ENCODE measurements at places on chromosomes 7 and 10. TPM values are rescaled to one million over a fixed set of nuclear protein-coding genes. Genes with fewer than 3 reads are reported as not detected.

DNA sequence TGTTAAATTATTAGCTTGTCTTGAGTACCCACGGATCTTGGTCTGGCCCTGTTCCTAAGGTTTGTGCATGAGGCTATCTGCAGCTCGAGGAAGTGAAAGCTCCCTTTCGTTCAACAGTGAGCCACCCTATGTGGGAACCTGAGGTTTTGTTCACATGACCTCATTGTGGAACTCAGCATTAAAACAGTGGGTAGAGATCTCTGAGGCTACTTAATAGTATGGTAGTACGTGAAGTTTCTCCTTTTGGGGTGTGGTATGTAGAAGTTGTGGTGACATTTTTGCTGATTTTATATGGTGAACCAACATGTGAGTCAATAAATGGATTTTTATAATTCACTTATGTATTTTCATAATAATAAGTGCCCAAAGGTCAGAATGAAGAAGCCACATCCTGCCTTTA lies 252.7 kb upstream of the FERD3L start:
- H3K4me1 ChIP-seq, result no peaks in the 10 kb centered on the region
- H3K4me3 ChIP-seq, result no peak overlapping the region
- no peak overlapping the region for H3K27ac ChIP-seq
- H3K36me3 ChIP-seq, result no peaks in the 10 kb centered on the region
- DNase-seq, result no peak

- peaks cover 2% of the 10 kb centered on the region for H3K4me1 ChIP-seq
- no peak overlapping the region for H3K27ac ChIP-seq
- no peak overlapping the region for H3K4me3 ChIP-seq
- H3K27me3 ChIP-seq, result peaks cover 17% of the 10 kb centered on the region
Measured at GRCh38 chr10:93821051-93821772, 63.5 kb downstream of the LGI1 start.

GRCh38 chr10:71743866-71744265 lies 24.3 kb upstream of the C10orf105 start:
- no peaks in the 10 kb centered on the region for H3K36me3 ChIP-seq
- no peaks in the 10 kb centered on the region for H3K27me3 ChIP-seq
- H3K27ac ChIP-seq, result no peak overlapping the region
- no peak for DNase-seq

DNA sequence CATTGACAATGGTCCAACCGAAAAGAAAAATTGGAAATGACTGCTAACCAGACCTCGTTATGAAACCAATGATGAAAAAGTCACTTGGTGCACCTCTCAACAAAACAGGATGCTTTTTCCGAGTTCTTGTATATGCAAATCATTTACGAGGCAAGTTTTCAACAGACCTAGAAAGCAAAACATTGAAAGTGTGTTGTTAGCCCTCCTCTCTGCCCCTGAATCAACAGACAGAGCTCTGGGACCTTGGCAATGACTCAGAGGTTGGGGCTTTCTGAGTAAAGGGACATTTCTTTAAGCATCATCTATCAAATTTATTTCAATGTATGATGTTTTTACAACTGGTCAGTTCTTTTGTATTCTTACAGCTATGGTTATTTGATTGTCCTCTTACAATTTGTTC lies 16.3 kb upstream of the DKK1 start:
- H3K36me3 ChIP-seq, result no peaks in the 10 kb centered on the region
- no peak overlapping the region for H3K27ac ChIP-seq
- H3K4me1 ChIP-seq, result no peaks in the 10 kb centered on the region
- H3K27me3 ChIP-seq, result no peaks in the 10 kb centered on the region
- no peak for DNase-seq

DNA sequence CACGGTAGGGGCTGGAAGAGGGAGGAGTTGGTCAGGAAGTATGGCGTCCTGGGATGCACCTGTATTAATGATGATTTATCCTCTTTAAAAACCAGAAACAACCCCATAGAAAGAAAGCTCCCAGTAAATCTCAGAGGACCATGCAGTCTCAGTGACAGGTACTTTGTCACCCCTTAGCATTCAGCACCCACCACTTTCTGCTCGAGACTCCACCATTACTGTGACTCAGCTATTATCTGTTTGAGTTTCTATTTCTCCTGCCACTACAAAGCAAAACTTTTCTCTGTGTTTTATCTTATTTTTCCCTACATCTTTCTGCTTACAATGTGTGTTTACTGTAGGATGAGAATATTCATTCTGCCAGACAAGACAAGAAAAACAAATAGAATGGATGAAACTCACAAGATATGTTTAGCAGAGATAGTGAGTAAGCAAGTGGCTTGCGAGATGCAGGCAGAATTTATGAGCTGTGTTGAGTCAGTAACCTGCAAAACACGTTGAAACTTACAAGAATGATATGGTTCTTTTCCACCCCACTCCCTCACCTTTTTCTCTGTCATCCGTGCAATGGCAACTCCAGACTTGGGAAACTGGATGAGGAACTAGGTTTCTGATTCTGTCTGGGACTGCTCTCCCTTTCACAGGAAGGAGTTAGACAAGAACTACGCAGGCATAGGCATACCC lies 127.1 kb downstream of the AOAH start:
- no peak for DNase-seq
- H3K36me3 ChIP-seq, result peaks cover 9% of the 10 kb centered on the region
- no peaks in the 10 kb centered on the region for H3K27me3 ChIP-seq
- no peaks in the 10 kb centered on the region for H3K4me1 ChIP-seq
- no peak overlapping the region for H3K27ac ChIP-seq

- no peak overlapping the region for H3K4me3 ChIP-seq
- H3K27ac ChIP-seq, result no peak overlapping the region
- H3K4me1 ChIP-seq, result no peaks in the 10 kb centered on the region
Measured at GRCh38 chr7:67344481-67345193, 348.0 kb downstream of the TYW1 start.

GRCh38 chr10:18404530-18404929 lies 246.9 kb downstream of the NSUN6 start:
- H3K27ac ChIP-seq, result no peak overlapping the region
- H3K4me1 ChIP-seq, result peaks cover 6% of the 10 kb centered on the region
- no peaks in the 10 kb centered on the region for H3K27me3 ChIP-seq
- H3K36me3 ChIP-seq, result no peaks in the 10 kb centered on the region
- no peak for DNase-seq
- H3K4me3 ChIP-seq, result no peak overlapping the region

- peak; percentile 14 for DNase-seq
- no peak overlapping the region for H3K27ac ChIP-seq
- H3K36me3 ChIP-seq, result peaks cover 31% of the 10 kb centered on the region
- H3K4me3 ChIP-seq, result no peak overlapping the region
- no peaks in the 10 kb centered on the region for H3K27me3 ChIP-seq
- H3K4me1 ChIP-seq, result peaks cover 31% of the 10 kb centered on the region
Measured at GRCh38 chr10:128058750-128059134, 67.5 kb downstream of the MKI67 start.

GRCh38 chr10:77163670-77164348 lies 473.8 kb downstream of the KCNMA1 start:
- no peaks in the 10 kb centered on the region for H3K4me1 ChIP-seq
- H3K4me3 ChIP-seq, result no peak overlapping the region
- DNase-seq, result no peak
- H3K36me3 ChIP-seq, result no peaks in the 10 kb centered on the region
- H3K27me3 ChIP-seq, result peaks cover 11% of the 10 kb centered on the region

- no peak for DNase-seq
- H3K4me1 ChIP-seq, result no peaks in the 10 kb centered on the region
- H3K27me3 ChIP-seq, result peaks cover 14% of the 10 kb centered on the region
- H3K36me3 ChIP-seq, result no peaks in the 10 kb centered on the region
- H3K4me3 ChIP-seq, result no peak overlapping the region
- no peak overlapping the region for H3K27ac ChIP-seq
Measured at GRCh38 chr7:100642534-100642907, 1.2 kb upstream of the TFR2 start.

DNA sequence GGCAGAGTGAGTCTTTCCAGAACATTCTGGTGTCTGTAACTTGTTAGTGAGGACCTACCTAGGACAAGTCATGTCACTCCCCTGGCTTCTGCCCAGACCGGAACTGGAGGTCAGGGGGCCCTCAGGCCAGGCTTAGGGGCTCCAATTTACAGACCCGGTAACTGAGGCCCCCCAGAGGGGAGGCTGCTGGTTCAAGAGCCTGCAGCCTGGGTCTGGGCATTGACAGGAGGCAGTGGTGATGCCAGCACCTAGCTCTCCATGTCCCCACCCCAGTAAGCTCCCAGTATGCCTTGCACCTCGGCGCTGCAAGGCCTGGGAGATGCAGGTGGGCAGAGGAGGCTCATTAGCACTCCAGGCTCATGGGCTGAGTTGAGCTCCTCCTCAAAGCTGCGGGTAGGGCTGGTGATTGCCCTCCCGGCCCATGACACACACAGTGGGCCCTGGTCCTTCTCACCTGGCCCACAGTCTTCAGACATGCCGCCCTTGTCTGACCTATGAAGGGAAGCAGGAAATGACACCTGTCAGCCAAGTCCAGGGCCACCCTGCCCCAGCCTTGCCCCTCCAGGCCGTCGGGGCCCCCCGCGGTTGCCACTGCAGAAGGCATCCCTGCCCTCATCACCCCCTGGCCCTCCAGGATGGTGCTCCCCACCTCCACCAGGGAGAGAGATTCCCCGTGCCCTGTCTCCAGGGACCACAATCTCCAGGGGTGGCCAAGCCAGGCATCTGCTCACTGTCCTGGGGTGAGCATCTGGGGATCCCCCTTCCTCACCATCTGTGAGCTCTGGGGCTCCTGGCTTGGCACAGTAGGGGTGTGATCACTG lies 88.3 kb upstream of the TMEM248 start:
- H3K27me3 ChIP-seq, result no peaks in the 10 kb centered on the region
- no peak for DNase-seq
- H3K4me1 ChIP-seq, result no peaks in the 10 kb centered on the region
- H3K27ac ChIP-seq, result no peak overlapping the region
- H3K36me3 ChIP-seq, result no peaks in the 10 kb centered on the region

GRCh38 chr7:20240080-20240926 lies 23.1 kb upstream of the MACC1 start:
- H3K27ac ChIP-seq, result no peak overlapping the region
- no peaks in the 10 kb centered on the region for H3K4me1 ChIP-seq
- no peaks in the 10 kb centered on the region for H3K27me3 ChIP-seq
- H3K4me3 ChIP-seq, result no peak overlapping the region

The BLNK gene
- total RNA-seq, result 1.1 TPM

DNA sequence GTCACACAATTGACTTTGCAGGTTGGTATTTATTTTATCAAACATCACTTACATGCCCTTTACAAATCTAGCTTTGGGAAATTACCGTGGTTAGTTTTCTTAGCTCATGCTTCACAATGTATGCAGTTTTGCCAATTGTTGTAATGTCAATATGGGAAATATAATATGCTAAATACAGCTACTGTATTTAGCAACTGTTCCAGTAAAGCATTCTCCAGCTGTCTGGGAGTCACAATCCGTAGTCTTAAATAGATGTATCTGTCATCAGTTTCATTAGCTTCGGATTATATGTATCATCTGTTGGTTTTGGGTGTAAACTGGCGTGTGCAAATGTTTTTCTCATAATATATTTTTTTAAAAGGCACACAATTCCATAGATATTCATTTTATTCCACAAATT lies 19.4 kb upstream of the AHR start:
- no peaks in the 10 kb centered on the region for H3K36me3 ChIP-seq
- no peak for DNase-seq
- peaks cover 18% of the 10 kb centered on the region for H3K4me1 ChIP-seq
- no peaks in the 10 kb centered on the region for H3K27me3 ChIP-seq
- no peak overlapping the region for H3K4me3 ChIP-seq
- H3K27ac ChIP-seq, result no peak overlapping the region

- no peak overlapping the region for H3K4me3 ChIP-seq
- H3K27ac ChIP-seq, result no peak overlapping the region
- no peaks in the 10 kb centered on the region for H3K27me3 ChIP-seq
- H3K36me3 ChIP-seq, result no peaks in the 10 kb centered on the region
- DNase-seq, result no peak
- H3K4me1 ChIP-seq, result peaks cover 14% of the 10 kb centered on the region
Measured at GRCh38 chr10:85643845-85644525, 722.6 kb downstream of the GRID1 start.

- no peaks in the 10 kb centered on the region for H3K36me3 ChIP-seq
- H3K27me3 ChIP-seq, result no peaks in the 10 kb centered on the region
- no peak overlapping the region for H3K4me3 ChIP-seq
- no peaks in the 10 kb centered on the region for H3K4me1 ChIP-seq
- H3K27ac ChIP-seq, result no peak overlapping the region
Measured at GRCh38 chr10:14384915-14385314, 54.2 kb upstream of the FRMD4A start.

- DNase-seq, result no peak
- no peaks in the 10 kb centered on the region for H3K27me3 ChIP-seq
- no peak overlapping the region for H3K27ac ChIP-seq
- no peaks in the 10 kb centered on the region for H3K4me1 ChIP-seq
- no peaks in the 10 kb centered on the region for H3K36me3 ChIP-seq
- no peak overlapping the region for H3K4me3 ChIP-seq
Measured at GRCh38 chr7:87837597-87837996, 38.6 kb downstream of the SLC25A40 start.

- H3K4me3 ChIP-seq, result no peak overlapping the region
- no peaks in the 10 kb centered on the region for H3K27me3 ChIP-seq
- DNase-seq, result no peak
- no peaks in the 10 kb centered on the region for H3K36me3 ChIP-seq
- no peak overlapping the region for H3K27ac ChIP-seq
Measured at GRCh38 chr10:123637326-123637880, 28.8 kb upstream of the GPR26 start.

The ADAM22 gene
- total RNA-seq, result 0.98 TPM

DNA sequence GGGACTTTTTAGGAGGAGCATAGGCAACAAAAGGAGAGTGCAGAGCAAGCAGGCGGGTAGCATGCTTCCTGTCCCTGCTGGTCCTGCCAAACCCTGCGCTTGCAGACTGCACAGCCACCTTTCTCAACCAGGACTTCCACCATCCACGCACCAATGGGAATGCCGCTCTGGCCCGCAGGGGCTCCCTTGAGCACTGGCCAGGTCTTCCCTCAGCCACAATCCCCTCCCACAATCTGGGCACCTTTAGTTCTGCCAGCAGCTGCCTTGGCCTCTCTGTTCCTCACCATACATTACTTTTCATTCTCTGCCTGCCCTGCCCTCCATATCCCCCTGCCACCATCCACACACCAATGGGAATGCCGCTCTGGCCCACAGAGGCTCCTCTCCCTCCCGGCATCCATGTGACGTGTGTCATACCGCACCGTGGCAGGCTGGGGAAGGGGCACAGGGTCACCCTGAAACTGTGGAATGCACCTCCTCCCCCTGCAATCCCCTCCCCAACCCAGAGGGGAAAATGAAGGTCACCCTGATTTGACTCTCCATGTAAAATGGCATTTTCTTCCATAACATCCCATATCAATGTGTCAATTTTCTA lies 97.3 kb upstream of the MACROH2A2 start:
- no peak overlapping the region for H3K4me3 ChIP-seq
- H3K4me1 ChIP-seq, result no peaks in the 10 kb centered on the region
- H3K27ac ChIP-seq, result no peak overlapping the region
- no peaks in the 10 kb centered on the region for H3K27me3 ChIP-seq
- no peak for DNase-seq

GRCh38 chr7:29204491-29205272 lies 10.1 kb downstream of the CHN2 start:
- H3K4me1 ChIP-seq, result no peaks in the 10 kb centered on the region
- no peak overlapping the region for H3K4me3 ChIP-seq
- no peaks in the 10 kb centered on the region for H3K36me3 ChIP-seq
- H3K27me3 ChIP-seq, result no peaks in the 10 kb centered on the region
- H3K27ac ChIP-seq, result no peak overlapping the region
- DNase-seq, result no peak

DNA sequence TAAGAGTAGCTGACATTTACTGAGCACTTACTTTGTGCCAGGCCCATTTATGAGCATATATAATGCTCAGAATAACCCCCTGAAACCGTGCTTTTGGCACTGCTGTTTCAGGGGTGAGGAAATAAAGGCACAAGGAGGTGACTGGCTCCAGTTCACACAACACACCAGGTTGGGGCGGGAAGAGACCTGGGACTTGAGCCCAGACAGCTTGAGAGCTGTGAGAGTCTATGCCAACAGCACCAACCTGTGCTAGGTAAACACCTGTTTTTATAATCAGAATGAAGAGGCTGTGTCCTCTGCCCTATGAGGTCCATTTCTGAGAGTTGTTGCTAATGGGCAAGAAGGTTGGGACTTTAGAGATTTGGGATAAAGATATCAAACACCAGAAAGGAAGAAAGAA lies 8.8 kb upstream of the AZGP1 start:
- H3K36me3 ChIP-seq, result no peaks in the 10 kb centered on the region
- no peaks in the 10 kb centered on the region for H3K4me1 ChIP-seq

All from heart left ventricle (tissue), 16 donors.